GM23248 (cell line): ENCODE measurements at places on chromosomes 12 and 14. TPM values are rescaled to one million over a fixed set of nuclear protein-coding genes. Genes with fewer than 3 reads are reported as not detected.

GRCh38 chr14:56759094-56759493 is 51.2 kb downstream of the OTX2 start:
- DNase-seq, result no peak

- DNase-seq, result no peak
These were observed 159.2 kb upstream of the ALG10B start for GRCh38 chr12:38157274-38157932.

DNA sequence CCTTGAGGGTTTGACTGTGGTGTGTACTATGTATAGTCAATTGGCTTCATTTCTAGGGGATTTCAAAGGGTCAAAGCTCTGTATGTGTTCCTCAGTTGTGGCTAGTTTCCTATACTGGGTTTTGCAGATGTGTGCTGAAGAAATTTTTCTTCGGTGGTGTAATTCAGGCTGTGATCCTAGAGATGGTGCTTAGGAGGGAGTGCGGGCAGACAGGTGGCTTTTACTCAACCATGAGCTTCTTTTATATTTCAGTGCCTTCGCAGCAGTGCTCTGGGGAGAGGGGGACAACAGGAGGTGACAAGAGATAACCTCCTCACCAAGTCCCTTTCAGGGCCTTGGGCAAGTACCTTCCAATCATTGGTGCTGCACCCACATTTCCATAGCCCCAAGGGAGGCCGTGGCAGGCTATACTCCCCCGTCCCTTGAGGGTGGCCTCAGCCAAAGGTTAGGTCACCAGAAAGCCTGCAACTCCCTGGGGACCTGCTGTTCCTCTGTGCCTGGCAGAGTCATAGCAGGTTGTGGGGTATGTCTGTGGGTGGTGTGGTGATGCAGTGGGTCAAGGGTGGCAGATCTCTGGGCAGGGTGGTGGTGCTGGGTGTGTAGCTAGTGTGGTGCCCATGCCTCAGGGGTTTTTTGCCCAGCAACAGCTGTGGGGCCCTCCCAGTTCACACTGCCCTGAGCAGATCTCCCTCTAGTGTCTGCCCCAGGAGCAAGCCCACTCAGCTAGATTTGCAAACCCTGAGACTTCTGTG is 37.0 kb upstream of the TMX1 start:
- no peak for DNase-seq

EIF2S3B gene
- 4.9 and 8.9 TPM in 2 replicates for total RNA-seq

GRCh38 chr12:110373962-110374611 is 29.4 kb downstream of the ANAPC7 start:
- DNase-seq, result no peak

- peak; percentile 16 for DNase-seq
These were observed 4.3 kb upstream of the LRTM2 start for GRCh38 chr12:1815814-1816729.

GRCh38 chr14:57871459-57872080 is 5.7 kb upstream of the SLC35F4 start:
- DNase-seq, result peak; percentile 86

ARHGEF40 gene
- total RNA-seq, result 56.6 and 68.3 TPM in 2 replicates

DNA sequence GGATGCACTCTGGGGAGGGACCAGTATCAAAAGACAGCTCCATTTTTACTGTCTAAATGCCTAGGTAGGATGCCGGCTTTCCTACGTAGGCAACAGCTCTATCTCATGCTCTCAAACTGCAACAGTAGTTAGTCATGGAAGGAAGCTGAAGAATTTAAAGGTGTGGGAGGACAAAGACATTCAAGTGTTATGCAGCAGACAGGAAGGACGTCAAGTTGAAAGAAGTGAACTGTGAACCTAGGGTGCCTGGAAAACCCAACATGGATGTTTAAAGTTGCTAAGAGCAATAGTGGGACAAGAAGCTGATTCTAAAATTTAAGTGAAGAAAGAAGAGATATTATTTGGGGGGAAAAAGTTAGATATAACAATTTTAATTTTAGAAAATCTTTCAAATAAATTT is 5.9 kb downstream of the SEC23A start:
- peak; percentile 70 for DNase-seq

KRT5 gene
- not detected in 2 replicates for total RNA-seq

IPO8 gene
- total RNA-seq, result 21.4 and 22.8 TPM in 2 replicates

YARS2 gene
- total RNA-seq, result 25.4 and 33.1 TPM in 2 replicates

CKAP4 gene
- 210 and 219 TPM in 2 replicates for total RNA-seq

DNA sequence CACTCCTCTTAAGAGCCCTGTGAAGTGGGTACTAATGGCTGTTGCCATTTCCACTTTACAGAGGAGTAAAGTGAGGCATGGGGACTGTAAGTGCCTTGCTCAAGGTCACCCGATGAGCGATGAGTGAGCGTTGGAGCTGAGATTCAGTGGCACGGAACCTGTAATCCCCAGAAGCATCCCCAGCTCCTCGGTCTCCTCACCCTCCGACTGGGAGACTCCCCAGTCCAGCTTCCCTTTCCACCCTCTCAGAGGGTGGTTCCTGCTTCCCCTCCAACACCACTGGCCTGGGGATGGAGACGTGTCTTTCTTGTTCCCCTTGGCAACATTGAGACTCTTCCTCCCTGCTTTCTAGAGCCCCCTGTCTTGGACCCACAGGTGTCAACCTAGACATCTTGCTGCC is 32.6 kb downstream of the TMEM63C start:
- DNase-seq, result no peak

- no peak for DNase-seq
These were observed 14.1 kb downstream of the OSBPL8 start for GRCh38 chr12:76545486-76545885.

DNA sequence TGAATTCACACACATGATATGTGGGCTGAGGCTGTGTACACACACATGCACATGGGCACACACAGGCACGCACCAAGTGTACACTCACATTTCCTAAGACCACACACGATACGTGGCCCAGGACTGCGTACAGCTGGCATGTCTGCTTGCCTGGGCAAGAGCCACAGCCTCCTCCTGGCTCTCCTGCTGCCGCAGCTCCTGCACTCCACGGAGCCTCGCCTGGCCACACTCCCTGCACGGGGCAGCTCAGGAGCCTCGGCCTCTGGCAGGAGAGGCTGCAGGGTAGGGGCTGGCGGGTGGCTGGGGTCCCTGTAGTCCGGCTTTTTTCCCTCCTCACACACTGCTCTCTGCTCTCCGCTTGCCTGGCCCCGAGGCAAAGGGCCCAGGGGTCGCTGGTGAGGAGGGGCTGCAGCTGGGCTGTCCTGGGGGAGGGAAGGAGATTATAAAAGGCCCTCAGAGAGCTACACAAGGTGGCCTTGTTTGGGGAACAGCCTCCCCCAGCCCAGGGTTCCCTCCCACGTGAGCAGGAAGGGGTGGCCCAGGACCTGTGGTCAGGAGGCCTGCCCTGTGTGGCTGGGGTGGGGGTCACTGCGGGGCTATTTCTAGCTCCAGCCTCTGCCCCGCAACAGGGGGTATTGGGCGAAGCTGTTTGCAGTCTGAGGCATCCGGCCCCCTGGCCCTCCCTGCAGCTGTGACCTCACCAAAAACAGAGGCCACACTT is 89.0 kb upstream of the SFSWAP start:
- DNase-seq, result no peak

DNA sequence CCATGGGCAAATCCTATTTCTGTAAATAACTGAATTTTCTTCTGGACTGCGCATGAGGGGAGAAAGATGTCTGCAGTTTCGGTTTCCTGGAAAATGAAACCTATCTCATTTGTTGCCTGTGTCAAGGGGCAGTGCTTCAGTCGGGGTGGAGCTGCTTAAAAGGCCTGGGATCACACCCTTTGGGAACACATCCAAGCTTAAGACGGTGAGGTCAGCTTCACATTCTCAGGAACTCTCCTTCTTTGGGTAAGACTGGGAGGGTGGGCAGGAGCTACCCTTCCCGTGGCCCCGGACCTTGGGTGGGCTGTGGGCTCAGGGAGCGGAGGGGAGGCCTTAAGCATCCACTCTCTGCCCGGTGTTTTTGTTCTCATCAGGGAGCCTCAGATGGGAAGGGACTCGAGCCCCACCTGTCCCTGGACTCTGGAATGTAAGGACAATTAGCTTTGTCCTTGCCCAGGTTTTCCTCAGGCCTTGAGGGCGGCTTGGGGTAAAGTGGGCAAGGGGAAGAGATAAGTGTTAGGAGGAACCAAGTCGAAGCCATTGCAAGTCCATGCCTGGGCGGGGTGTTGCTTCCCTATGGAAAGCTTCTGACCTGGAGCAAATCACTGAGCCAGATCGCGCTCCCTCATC is at the start of gene IFI27:
Gene IFI27, plus strand, starts transcription at position 185 of the 630 bp plus-strand sequence.
- peak; percentile 46 for DNase-seq

FAM186B gene
- total RNA-seq, result 0.22 and 1.4 TPM in 2 replicates

RACGAP1 gene
- 55.4 and 63.5 TPM in 2 replicates for total RNA-seq

GRCh38 chr14:42163136-42163535 is 556.5 kb downstream of the LRFN5 start:
- no peak for DNase-seq

GRCh38 chr14:56168007-56168616 is 49.9 kb downstream of the PELI2 start:
- DNase-seq, result no peak

DNA sequence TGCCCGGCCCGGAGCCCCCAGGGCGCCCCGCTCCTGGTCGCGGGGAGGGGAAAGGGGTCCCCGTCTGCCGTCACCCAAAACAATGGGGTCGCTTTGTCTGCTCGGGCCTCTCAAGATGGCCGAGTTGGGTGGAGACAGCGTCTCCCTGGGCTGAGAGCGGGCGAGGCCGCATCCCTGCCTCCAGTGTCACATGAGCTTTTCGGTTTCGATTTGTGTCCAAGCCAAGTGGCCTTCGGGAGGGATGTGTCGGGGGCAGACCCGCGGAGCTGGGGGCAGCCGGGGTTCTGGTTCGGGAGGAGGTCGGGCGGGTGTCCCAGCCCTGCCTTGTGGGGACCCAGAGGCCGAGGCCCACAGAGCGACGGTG is 790 bp downstream of the DYNC1H1 start:
- DNase-seq, result peak; percentile 83

DNA sequence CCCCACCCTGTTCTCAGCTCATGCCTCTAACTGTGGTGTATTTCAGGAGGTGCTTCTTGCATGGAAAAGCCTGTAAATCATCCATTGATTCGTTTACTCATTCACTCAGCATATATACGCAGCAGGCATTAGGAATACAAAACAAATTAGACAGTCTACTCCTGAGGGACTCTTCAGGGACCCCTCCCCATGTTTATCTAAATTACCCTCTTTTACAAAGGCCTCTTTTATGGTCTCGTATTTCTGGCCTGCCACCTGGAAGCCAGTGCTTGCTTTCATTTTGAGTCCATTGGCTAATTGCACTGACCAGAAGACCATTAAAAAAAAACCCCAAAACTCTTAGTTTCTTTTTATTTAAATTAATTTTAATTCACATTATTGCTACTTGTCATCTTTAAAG is 134.4 kb downstream of the DACT1 start:
- DNase-seq, result no peak

TRPV4 gene
- total RNA-seq, result 0.65 and 1.6 TPM in 2 replicates

GRCh38 chr14:93059260-93059659 is 56.5 kb downstream of the ITPK1 start:
- DNase-seq, result no peak

DNA sequence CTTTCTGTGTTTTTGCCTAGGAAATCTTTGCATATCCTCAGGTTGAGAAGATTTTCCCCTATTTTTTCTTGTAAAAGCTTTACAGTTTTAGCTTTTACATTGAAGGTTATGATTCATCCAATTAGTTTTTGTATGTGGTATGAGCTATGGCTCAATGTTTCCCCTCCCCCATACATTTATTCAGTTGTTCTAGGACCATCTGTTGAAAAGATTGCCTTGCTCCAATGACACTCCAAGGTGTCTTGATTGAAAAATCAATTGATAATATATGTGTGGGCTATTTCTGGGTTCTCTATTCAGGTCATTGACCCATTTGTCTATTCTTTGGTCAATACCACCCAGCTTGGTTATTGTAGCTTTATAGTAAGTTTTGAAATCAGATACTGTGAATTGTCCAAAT is 42.6 kb downstream of the LRTM2 start:
- no peak for DNase-seq

- no peak for DNase-seq
These were observed 9.6 kb downstream of the CBX5 start for GRCh38 chr12:54270345-54270744.

DNA sequence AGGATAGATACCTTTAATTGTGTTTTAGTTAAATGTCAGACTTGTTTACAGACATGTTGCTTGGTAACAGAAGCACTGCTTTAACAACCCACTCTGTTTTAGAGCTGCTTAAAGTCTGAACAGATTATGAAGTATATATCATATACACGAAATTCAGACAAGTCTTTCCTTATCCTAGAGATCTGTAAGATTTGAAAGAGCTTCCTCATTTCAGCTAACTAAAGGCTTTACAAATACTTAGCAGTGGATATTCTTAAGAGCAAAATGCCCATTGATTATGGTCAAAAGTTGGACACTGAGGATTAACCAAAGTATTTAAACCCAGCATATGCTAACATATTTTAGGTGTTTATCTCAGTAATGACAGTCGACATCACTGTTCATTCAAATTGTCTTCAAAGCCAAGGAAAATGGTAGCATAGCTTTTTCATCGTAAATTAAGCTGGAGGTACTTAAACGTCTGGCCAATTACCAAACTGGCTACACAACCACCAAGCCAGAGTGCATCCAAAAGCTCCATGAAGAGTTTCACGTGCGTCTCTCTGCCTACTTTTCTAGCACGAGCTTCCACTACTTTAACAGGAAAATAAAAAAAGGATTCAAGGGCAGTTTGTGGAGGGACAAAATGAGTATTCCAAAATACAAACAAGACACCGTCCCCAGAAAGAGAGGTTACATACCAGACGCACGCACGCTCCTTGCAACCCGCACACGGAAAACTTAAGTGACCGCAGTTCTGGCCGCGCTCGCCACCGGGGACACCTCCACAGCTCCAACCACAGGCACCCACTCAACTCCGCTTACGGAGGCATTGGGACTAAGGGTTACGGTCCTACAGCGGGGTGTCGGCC is 565 bp downstream of the CEP83 start:
- DNase-seq, result peak; percentile 74
